ENCODE measurements at places on chromosomes 3 and 15.

DNA sequence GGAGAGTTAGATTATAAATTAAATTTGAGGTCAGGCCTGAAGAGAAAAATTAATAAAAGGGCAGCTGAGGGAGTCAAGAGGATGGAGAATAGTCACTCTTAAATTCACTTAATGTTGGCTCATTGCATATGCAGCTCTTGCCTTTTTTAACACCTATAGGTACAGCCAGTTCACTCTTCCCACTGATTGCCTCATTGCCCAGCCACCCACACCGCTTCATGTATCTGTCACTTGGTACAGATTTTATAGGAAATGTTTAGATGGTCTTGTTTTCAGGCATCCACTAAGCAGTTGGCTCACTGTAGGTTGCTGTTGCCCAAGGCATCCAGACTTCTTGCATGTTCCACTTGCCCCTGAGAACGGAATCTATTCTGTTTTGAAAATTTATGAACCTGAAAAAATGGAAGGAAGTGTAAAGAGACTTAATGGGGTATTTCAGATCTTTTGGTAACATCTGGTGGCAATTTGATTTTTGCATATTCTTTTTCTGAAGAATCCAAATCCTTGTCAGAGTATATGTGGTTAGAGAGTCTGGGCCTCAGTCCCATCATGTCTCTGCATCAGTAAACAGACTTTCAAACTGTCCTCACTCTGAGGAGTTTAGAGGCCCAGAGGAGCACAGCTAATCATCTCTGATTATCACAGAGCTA, 151.9 kb downstream of the RBPMS2 start:
- no peak for DNase-seq

DNA sequence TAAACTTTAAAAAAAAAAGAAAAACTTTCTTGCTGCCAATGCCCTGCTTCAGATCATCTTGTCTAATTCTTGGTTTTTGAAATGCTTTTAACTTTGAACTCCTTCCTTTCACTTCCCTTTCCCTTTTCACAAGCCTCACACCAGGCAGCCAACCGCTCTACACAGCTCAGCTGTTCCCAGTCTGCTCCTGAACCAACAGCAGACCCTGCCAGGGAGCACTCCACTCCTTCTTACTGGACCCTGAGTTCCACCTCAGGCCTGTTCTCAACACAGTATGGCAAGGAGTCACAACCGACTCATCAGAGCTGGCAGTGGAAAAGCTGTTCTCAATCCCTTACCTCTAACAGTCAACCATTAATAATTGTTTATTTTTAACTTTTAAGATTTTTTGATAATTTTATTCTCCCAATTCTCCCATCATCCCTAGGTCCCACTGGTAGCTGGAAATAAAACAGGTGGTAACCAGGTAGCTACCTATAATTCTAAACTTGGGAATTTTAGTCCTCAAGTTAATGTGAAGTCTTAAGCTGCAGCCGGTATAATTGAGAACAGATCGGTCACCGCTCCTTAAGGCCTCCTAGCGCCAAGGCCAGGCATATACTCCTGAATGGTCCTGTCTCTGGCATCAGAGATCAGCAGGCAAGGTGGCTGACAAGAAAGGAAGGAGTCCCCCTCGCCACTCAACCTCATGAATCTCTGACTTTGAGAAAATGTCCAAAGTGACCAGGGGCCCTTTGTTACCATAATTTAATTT, 43.9 kb downstream of the BOC start:
- no peak for DNase-seq

GRCh38 chr15:74316141-74316540, 51.3 kb downstream of the CYP11A1 start:
- DNase-seq: no peak

DNA sequence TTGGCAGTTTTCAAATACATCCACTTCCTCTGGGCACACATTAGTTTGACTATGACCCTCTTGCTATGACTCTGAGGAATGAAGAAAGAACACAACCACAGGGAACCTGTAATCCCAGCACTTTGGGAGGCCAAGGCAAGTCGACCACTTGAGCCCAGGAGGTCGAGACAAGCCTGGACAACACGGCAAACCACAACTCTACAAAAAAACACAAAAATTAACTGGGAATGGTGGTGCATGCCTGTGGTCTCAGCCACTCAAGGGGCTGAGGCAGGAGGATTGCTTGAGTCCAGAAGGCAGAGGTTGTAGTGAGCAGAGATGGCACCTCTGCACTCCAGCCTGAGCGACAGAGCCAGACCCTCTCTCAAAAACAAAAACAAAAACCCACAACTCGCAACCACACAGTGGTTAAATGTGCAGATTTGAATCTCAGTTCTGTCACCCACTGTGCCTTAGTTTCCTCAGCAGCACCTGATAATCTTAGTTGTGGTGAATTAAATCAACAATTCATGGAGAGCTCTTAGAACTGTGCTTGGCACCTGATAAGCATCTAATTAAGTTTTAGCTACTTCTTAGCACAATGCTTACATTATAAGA, 65.7 kb downstream of the MYLK start:
- DNase-seq: no peak

- DNase-seq: no peak
These were observed 366.8 kb upstream of the ZNF385D start for GRCh38 chr3:22117751-22118346.

GRCh38 chr3:169510693-169511010, 152.9 kb downstream of the MECOM start:
- no peak for DNase-seq

GRCh38 chr3:194200422-194201081, 64.6 kb downstream of the HES1 start:
- no peak for DNase-seq

- DNase-seq: no peak
These were observed 8.2 kb downstream of the GOLIM4 start for GRCh38 chr3:168087539-168087938.

GRCh38 chr3:94110854-94111253, 48.0 kb downstream of the NSUN3 start:
- no peak for DNase-seq

GRCh38 chr15:46309914-46310313, 675.1 kb downstream of the SQOR start:
- no peak for DNase-seq

DNA sequence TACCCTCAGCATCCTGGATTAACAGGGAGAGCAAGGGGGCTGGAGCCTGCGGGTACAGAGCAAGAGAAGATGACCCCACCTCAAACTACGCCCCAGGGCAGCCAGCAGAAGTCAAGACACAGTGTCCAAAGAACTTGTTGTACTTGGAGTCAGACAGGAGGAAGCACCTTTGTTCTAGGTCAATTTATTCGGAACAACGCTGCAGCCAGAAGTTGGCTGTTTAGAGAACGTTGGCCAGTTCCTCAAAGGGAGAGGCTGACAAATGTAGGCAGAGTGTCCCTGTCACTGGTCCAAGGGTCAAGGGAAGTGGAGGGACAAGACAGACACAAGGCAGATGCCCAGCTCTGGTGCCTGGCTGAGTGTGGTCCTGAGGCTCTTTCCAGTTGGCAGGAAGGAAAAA, 32.1 kb upstream of the PIAS1 start:
- DNase-seq: no peak

GRCh38 chr3:55543181-55543614, 56.1 kb upstream of the WNT5A start:
- DNase-seq: no peak

DNA sequence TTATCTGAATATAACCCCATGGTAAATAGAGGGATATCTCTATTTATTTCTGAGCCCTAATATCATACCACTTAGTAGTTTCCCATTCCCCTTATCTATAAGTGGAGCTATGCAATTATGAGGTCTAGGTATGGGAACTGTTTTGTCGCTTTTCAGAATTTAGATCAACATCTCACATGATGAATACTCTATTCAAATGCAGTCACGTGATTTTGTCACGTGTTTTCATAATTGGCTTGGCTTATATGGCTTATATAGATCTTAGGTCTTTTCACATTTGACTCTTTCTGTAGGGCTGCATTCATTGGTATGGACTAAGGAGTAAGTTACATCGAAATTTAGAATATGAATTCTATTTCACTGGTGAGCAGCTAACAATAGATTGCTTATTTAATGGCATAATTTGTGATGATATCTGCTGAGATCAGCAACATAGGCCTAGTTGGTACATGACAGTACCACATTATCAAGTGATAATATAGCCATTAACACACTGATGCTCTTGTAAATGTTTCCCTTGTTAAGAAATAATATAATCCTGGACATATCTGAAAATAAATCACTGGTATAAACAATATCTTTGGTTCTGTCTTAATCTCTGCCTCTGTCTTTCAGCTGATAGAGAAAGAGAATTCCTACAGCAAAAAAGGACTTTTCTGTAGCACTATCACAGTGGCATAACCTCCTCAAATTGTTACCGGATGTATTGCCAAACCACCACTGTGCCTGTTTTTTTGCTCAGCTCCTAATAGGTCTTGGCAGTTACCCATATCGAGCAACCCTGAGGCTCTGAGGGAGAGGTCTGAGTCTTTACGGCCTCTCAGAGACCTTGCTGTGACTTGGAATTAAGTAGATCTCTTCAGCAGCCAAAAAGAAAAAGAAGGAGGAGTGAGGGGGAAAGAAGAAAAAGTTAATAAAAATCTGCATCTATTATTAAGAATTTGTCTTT, 357.1 kb downstream of the ZPLD1 start:
- no peak for DNase-seq

DNA sequence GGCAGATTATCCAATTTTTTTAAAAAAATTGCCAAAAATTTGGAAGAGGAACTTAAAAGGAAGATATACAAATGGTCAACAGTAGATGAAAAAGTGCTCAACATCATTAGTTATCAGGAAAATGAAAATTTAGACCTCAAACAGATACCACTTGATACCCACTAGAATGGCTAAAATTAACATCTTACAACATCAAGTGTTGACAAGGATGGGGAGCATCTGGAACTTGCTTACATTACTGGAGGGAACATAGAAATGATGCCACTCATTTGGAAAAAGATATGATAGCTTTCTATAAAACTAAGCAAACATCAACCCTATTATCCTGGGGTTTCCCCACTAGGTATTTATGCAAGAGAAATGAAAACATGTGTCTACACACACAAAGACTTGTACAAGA, 284.5 kb upstream of the CHRNA7 start:
- DNase-seq: no peak

DNA sequence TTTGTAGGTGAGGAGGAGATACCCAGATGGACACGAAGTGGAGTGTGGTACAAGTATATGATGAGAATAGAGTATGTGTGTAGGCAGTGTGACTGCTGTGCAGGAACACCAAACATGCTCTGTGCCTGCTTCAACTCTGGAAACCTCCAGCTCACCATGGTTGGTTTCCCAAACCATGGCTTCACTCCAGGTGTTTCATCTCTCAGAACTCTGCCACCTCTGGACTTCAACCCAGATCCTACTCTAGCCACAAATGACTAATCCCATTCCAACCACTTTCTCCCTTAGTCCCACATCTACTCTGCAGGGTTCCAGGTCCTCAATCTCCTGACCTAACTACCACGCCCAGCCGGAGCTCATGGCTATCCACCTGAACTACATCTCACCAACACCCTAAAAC, 102.1 kb downstream of the RYK start:
- no peak for DNase-seq

DNA sequence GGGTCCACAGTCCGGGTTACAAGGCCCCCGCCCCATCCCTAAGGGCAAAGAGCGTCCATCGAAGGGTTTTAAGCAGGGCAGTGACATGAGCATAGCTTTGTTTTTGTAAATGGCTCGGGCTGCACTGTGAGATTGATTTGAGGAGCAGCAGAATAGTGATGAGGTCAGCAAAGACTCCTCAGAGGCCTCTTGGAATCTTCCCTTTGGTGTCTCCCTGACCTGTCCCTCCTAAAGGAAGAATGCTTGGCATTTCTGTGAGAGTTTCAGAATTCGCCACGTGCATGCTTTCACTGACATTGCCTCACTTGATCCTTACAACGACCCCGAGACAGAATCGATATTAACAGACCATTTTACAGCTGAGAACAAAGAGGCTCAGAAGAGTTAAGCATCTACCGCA, 20.3 kb downstream of the LAMP3 start:
- DNase-seq: no peak

DNA sequence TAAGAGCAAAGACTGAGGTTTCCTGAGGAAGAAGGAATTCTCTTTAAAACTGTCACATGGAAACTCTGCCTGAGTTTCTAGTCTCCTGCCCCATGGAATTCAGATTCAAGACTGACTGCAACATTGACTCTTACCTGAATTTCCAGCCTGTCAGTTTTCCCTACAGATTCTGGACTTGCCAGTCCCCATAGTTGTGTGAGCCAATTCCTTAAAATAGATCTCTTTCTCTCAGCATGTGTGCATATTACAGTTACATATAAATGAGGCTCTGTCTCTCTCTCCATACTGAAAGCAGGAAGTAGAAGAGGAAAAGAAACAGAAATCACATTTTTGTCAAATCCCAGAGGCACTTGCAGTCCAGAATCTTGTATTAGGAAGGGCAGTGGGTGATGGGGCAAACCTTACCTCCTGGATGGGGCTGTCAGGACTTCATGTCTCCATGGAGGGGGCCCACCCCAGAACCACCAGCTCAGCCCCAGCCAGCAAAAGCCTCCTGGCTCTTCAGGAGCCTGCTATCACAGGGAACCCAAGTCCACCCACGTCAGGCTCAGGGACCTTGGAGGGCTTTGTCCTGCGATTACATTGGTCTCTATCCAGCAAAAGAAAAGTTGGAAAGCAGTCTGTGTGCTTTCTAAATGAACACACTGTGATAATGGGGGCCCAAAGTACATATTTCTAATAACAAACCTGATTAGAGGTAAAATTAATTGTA, 18.8 kb upstream of the GOLGA8J start:
- DNase-seq: no peak

DNA sequence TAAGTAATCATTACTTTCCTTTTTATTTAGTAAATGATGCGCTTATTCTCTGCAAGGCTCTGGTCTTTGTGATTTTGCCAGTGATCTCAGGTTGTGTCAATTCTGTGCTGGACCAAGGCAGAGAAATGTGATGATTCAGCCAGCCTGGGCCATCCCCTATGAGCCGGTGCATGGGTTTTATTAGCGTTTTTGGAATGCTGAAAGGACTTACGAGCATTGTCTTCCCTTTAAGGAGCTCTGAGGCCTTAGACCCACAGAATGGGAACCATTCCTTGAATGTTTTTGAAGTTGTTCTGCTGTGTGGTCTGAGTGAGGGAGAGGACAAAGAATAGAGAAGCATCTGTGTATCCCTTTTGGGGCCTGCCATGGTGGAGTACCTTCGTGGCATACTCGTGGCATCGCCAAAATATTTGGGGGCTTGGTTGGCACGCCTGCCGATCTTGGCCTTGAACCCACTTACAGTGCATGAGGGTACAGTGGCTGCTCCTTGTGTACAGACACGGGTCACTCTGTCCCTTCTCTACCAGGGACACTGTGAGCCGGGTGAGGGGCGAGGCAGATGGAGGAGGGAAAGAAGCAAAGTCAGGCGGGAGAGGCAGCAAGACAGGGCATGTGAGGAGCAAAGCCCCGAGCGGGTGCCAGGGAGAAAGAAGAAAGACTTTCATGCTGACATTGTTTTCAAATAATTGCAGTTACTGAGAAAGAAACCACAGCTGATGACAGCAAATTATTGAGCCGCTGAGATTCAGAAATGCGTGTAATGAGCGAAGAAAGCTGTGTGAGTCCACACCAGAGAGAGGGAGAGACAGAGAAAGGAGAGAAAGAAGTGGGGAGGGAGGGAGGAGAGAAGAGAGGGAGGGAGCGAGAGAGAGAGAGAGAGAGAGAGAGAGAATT, 269.4 kb upstream of the RGMA start:
- no peak for DNase-seq
